ENCODE measurements at places on chromosomes 1 and 21.

DNA sequence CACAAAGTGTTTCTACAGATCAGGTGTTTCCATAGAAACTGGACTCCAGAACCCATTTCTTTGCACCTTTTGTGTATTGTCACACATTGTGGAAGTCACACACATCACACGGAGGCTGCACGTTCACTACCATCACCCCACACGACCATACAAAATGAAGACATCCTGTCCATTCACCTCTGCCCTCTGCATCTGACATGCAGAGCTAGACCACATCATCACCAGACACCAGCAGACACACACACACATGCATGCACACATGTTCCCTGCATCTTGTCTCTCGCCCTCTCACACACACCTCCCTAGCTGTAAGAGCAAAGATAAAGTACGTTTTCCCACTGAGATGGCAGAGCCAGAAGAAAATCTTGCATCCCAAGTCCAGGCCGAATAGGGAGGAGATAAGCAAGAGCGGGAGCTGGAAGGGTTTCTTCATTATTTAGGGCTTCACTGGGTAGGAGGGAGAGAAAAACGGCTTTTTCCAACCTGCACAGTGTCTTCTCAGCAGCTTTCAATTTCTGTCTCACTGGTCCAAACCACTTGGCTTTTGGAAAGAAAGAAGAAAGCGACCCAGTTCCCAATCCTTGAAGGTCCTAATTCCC, 709 bp downstream of the PRELP start:
- no peak for DNase-seq

- no peak for DNase-seq
These were observed 10.9 kb downstream of the UBE2J2 start for GRCh38 chr1:1262758-1263157.

GRCh38 chr1:109213345-109213823, 334 bp upstream of the SARS1 start:
- no peak for DNase-seq

DNA sequence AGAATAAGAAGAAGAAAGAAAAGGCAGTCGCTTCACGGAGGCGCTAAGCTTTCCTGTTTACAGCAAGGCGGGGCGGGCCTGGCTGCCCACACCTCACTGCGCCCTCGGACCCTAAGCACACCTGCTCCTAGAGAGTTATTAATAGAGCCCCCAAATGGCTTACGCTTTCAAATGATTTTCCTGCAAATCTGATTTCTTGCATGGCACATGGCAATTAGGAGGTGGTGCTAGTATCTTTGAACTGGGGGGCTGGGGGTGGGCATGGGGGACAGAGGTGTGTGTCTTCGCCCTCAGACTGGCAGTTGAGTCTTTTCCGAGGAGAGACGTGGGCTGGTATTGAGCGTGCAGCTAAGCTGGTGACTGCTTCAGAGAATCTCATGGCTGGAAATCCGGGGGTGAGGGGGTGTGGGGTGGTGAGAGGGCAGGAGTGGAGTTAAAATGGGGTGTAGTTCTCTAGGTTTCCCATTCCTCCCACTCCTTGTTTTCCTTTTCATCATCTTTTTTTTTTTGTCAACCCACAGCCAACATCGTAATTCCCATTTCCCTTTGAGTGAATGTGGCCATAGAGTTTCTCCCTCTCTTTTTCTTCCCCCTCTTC, 1.3 kb downstream of the S1PR1 start:
- no peak for DNase-seq

DNA sequence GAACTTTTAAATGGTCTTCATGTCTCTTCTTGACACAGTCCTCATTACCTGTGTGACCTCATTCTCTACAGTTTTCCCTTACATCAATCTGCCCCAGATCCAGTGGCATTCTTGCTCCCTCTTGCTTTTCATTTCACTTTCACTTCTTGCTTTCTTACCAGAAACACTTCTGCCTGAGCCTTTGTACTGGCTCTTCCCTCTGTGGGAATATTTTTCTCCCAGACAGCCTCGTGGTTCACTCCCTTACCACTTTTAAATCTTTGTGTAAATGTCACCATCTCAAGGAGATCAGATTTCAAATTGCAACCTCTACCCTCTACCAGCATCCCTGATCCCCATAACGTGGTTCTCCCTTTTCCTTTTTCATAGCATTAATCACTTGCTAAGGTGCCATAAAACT, 73.2 kb downstream of the DISC1 start:
- no peak for DNase-seq

- peak; percentile 46 for DNase-seq
These were observed 14.2 kb upstream of the TENT5B start for GRCh38 chr1:27026621-27027574.

- no peak for DNase-seq
These were observed 17.2 kb downstream of the NIBAN1 start for GRCh38 chr1:184956999-184957700.

DNA sequence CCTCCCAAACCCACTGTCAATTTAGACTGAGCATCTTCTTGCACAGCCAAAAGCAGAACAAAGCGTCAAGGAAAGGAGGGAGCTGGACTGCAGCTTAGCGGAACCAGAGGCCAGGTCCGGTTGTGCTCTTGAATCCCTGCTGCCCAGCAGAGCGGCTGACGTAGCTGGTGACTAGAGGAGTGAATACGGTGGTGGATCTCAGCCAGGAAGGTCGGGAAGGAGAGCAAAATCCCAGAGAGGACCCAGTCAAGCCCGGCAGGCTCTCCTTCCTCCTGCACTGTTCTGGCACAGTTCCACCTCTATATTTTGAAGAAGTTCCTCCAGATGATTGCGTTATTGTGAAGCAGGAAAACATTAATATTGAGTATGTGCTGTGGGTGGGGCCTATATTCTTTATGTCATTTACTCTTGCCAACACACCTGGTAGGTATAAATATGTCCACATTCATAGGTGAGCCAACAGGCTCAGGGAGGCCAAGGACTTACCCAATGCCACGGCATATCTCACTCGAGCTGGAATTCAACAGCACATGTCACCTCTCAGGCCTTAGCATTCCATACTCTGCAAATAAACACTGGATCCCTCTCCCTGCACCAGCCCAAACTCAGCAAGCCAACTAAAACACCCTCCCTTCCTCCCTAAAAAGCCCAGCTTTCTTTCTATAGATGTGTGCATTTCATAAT, 23.6 kb upstream of the ABCB10 start:
- no peak for DNase-seq

GRCh38 chr1:54114955-54115354, 37.8 kb downstream of the CDCP2 start:
- DNase-seq: peak; percentile 53

DNA sequence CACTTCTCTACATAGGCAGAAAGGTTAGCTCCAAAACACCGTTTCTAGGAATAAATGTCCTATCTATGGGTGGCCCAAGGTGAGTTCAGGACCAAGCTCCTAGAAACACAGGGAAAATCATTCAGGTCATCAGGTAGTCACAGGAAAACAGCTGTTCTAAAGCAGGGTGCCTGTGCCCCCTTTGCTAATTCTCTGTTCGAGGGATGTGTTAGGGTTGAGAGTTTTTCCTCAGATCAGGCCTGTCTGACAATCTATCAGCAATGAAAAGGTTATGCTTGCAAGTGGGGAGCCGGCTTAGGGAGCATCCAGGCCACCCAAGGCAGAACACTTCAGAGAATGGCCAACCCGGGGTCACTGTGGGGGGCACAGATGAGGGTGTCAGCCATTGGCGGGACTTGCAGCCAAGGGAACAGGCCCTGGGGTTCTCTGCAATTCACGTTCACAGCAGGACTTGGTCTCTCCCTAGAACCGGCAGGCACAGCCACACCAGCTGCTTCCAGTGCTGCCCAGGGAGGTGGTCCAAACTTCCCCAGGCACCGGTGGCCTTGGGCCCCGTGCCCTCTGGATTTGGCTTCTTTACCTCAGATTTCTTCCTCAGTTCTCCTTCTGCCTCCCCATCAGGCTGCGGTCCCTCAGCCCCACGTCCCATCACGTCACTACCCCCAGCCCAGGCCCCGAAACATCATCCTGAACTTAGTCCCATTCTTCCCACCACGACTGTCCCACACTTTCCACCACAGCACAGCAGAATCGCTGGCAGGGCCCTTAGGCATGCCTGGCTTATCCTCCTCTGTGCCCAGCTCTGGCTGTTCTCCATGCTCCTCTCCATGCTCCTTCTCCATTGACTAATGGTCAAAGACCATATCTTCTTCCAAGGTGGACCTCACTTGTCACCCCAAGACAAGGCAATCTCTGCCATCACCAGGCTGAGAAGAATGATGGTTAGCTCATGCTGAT, 11.0 kb downstream of the CD2 start:
- no peak for DNase-seq

GRCh38 chr21:38342739-38343138, 85.9 kb downstream of the KCNJ15 start:
- DNase-seq: no peak

DNA sequence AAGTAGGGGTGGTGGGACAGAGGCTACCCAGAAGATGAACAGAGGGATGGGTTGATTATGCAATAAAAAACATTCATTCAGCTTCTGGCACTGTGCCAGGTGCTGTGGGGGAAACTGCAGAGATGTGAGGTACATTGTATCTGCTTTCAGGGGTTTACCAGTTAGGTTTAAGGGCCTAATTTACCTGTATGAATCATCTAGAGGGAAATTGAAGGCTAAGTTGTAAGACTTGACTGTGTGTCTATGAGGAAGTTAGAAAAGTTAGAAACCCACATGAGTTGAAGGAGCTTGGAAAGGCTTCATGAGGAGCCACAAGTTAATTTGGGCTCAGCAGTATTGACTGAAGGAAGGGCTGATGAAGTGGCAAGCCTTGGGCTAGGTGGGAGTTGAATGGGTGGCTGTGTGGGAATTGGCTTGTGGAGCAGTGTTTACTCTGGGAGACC, 36.7 kb upstream of the APOBEC4 start:
- no peak for DNase-seq

DNA sequence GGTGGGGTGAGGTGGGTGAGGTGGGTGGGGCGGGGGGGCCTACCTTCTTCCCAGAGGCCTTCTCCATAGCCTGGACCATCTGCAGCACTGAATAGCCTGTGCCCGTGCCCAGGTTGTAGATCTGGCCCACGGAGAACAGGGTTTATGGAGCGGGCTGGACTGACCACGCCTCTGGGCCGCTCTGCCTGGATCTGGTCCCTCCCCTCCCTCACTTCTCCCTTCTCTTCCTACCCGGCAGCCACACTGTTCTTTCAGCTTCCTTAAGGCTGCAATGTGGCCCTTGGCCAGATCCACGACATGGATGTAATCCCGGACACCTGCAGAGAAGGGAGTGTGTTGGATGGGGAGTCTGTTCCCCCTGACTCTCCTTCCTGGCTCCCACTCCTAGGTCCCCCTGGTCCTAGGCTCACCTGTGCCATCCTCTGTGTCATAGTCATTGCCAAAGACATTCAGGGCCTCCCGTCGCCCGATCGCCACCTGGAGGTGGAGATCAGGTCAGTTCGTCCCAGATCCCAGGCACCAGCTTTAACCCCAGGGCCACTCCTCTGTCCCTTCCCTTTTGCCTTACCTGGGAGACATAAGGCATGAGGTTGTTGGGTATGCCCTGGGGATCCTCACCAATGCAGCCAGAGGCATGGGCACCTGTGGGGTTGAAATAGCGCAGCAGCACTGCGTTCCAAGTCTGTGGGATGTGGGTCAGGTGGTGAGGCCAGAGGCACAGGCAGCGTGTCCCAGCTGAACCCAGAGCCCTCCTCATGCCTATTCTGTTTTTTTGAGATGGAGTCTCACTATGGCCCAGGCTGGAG, 3.9 kb downstream of the GALE start:
- no peak for DNase-seq

DNA sequence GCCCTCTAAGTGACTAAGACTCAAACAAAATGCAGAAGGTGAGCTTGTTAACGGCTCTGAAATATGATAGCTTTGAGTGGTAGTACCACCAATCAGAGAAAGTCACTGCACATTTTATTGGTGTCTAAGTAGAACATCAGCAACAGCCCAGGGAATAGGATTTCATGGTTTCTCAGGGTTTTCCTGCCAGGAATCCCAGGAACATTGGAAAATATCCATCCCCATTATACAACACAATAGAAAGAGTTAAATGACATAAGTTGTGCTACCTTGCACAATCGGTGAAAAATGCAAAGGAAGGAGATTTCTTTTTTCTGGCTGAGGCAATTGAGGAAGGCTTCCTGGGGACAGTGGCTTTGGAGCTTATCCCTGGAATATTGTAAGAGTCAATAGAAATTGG, 283.1 kb downstream of the HLX start:
- peak; percentile 20 for DNase-seq

DNA sequence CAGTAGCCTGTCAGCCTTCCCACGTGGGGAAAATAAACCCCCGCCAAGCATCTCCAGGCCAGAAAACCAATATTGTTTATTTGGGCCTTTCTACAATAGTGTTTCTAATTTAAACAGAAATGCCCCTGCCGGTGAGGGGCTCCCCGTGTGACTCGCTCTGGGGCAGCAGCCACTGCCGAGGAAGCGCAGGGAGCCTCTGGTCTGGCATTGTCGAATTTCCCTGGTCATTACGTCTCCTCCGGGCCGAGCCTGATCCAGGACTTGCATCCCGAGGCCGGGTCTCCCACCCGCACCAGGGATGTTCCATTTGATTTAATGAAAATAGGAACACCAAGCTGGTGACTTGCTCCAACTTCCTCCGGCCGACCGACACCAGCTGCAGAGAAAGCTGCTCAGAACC, 20.5 kb downstream of the PRDM16 start:
- no peak for DNase-seq

DNA sequence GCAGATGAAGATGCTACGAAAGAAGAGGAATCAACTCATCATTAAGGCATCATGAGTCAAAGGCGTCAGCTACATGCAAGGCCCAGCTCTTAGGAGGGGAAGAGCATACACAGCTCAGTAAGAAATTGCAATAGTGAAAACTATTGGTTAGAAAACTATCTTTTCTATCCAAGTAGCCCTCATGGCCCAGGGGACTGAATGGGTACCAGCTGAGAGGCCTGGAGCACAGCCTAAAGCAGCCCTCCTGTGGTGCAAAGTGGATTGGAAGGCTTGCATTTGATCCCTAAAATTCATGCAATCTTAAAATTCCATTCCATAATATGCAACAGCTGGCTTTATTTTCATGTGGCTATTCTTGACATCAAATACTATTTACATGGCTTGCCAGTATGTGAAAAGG, 251.8 kb upstream of the USP24 start:
- no peak for DNase-seq

DNA sequence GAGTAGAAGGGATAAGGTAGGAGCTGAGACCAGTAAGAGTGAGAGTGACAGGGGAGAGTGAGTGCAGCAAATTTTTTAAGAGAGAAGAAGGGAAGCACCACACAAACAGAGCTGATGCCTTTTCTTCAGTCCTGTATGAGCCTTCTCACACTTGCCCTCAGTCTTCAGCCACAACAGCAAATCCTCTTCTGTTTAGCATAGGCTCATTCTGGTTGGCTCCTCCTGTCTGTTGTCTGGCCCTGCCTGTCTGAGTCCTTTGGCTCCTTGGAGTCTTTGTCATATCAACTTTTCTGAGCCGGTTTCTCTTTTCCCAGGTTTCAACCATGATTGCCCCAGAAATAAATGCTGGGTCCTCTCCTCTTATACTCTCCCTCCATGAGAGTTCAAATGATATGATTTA, 12.7 kb upstream of the CASQ1 start:
- no peak for DNase-seq

DNA sequence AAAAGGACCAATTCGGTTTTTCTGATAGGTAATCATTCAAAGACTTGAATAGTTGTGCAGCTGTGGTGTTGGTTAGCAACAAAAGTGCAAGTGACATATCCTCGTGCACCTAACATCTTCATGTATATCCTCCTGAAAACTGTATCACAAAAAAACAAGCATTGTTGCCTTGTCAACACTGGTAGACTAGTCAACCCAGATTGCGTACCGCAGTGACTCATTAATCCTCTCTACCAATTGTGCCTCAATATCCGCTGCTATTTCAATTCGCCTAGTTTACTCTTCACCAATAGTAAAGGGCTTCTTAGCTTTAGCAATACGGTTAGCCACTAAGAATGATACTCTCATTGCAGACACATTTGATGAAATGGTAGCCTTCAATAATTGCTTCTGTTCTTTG, 3.5 kb downstream of the HHAT start:
- no peak for DNase-seq

- no peak for DNase-seq
These were observed 6.6 kb downstream of the PLEKHN1 start for GRCh38 chr1:972726-973458.

Measured in HEK293T (cell line).